ENCODE measurements at places on chromosomes 7 and 10.

- DNase-seq: no peak
These were observed at the start of gene PIK3CG for GRCh38 chr7:106865130-106866041. PIK3CG (plus strand) TSS chr7:106865282; CDS start chr7:106867562, 2,280 bp downstream.

DNA sequence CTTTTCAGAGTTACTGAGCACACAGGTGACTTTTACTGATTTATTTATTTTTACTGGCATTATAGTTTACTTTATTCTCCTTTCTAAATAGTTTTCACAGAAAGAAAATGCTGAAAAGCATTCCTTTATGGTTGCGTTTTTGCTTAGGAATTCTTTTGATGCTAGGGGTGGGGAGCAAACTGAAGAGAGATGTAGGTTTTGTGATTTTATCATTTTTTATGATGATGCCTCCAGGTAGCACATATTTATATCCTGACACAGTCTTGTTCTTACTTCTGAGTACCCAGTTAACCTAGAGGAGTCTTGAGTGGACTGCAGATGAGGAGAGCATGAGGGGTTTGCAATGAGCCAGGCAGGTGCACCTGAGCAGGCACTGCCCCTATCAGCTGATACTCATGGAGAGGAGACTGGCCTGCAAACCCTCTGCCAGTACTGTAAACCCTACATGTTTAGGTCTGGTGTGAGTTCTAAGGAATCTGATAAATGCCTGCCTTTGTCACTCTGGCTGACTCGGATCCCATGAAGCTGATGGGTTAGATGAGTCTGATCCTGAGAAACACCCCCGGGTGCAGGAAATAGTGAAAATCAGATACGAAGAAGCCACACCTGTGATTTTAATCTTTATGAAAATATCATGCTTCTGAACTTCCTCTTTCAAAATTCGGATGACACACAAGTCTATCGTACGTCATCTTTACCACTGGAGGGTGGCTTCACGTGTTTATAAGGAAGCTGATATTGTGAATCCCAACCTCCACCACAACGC is 302.9 kb downstream of the WDR37 start:
- DNase-seq: no peak

DNA sequence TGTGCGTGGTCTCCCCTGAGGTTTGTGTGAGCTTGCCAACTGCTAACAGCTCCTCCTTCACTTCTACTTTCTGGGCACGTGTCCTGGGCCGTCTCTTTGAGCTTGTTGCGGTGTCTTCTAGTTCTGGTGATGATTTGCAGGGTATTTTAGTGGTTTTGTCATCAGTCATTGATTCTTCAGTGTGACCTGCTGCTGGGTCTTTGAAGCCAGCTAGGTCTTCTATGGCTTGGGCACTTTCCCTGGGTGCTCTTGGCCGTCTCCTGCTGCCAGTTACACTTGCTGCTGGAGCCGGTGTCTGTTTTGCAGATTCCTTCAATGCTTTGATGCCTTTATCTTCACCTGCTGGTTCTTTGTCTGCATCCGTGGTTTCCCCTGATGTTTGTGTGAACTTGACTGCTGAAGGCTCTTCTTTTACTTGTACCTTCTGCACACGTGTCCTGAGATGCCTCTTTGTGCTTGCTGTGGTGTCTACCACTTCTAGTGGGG is 23.0 kb downstream of the MKI67 start:
- DNase-seq: no peak

DNA sequence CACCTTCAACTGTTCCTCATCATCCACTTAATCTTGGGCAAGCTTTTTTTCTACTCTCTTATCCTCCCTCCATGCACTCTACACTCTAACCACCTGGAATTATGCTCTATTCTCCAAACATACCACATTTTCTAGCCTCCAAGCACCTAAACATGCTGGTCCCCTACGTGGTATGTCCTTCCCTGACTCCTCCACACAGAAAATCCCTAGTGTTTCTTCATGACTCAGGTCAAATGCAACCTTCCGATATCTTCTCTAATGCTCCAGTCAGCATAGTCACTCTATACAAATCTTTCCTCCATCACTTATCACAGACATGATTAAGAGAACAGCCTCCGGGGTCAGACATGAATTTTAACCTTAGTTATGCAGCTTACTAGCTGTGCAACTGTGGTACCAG is 68.8 kb downstream of the ARMH3 start:
- peak; percentile 1 for DNase-seq

- no peak for DNase-seq
These were observed 99.0 kb upstream of the ITGB1 start for GRCh38 chr10:33056828-33057596.

GRCh38 chr7:24833549-24833948 is 76.3 kb upstream of the GSDME start:
- DNase-seq: no peak

DNA sequence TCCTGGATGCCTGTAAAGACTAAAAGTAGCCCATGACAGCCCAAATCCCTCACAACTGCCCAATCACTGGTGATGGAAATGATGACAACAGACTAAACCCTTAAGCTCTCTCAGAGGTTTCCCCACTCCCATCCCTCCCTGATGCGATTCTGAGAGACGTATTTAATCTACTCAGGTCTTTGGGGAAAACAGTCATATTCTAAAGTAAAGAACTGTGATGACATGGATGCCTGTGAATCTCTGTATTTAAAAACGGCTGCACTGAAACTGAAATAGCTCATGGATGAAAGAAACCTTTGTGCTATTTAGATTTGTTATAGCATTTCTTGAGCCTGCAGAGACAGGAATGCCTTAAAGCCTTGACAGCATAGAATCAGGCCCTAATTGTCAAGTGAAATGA is 28.5 kb downstream of the VPS41 start:
- no peak for DNase-seq

- DNase-seq: no peak
These were observed 640.0 kb downstream of the SH2D4B start for GRCh38 chr10:81177651-81178244.

- DNase-seq: no peak
These were observed 72.2 kb upstream of the RHEB start for GRCh38 chr7:151591866-151592265.

GRCh38 chr10:113187063-113187777 is 237.2 kb downstream of the TCF7L2 start:
- DNase-seq: no peak

DNA sequence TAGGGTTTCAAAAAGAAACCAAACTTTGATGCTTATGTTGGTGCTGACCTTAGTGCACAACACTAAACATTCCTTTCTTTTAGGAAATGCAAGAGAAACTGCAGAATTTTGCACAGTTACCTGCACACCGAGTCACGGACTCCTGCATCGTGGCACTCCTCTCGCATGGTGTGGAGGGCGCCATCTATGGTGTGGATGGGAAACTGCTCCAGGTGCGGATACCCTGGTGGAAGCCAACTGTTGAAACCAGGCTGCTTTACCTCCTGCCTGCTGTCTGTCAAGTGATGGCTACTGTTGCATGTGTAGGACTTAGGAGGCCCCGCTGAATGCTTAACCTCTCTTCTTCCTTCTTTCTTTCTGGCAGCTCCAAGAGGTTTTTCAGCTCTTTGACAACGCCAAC is 11.7 kb downstream of the CASP2 start:
- no peak for DNase-seq

DNA sequence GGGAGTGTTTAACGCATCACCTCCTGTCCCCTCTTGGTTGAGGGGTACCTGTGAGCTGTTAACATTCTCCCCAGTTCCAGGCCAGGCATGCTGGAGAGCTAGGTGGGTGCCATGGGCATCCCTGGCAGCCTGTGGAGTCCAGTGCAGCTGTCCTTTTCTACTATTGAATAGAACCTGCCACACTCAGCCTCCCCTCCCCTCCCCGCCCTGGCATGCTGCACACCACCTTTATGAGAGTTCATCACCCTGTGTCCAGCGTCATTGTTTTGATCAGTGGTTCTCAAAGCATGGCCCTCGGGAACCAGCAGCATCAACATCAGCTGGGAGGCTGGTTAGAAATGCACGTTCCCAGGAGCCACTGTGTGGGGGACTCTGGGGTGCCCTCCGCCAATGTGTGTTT is 157.3 kb upstream of the PRR15 start:
- DNase-seq: no peak

GRCh38 chr7:138713191-138713590 is 12.0 kb upstream of the SVOPL start:
- DNase-seq: no peak

DNA sequence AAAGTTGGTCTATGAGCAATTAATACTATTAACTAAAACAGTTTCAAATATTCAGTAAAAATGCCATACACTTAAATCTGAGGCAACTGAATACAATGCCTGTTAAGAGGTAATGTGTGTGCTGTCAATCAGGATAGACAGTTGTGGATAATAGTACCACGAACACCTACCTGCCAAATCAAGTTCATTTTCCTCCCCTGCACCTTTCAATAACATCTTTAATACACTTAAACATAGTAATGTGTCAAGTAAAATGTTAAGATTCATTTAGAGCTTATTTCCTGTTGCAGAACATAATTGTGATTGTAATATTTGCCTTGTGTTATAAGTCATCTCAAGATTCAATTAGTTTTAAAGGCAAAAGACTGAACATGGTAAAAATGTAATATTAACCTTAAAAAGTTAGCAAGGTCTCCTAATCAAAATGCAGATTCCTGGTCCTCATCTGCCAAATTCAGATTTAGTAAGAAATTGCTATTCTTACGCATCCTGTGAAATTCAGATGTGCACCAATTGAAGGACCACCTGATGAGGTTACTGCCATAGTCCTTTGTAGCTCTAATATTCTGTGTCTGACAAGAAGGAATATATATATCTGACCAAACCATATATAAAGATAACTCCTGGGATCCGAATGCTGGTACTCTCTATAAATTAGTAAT is 37.1 kb downstream of the COL1A2 start:
- no peak for DNase-seq

- no peak for DNase-seq
These were observed 37.0 kb upstream of the MINDY3 start for GRCh38 chr10:15897287-15897686.

GRCh38 chr7:78261739-78262138 is 463.2 kb downstream of the PHTF2 start:
- no peak for DNase-seq

DNA sequence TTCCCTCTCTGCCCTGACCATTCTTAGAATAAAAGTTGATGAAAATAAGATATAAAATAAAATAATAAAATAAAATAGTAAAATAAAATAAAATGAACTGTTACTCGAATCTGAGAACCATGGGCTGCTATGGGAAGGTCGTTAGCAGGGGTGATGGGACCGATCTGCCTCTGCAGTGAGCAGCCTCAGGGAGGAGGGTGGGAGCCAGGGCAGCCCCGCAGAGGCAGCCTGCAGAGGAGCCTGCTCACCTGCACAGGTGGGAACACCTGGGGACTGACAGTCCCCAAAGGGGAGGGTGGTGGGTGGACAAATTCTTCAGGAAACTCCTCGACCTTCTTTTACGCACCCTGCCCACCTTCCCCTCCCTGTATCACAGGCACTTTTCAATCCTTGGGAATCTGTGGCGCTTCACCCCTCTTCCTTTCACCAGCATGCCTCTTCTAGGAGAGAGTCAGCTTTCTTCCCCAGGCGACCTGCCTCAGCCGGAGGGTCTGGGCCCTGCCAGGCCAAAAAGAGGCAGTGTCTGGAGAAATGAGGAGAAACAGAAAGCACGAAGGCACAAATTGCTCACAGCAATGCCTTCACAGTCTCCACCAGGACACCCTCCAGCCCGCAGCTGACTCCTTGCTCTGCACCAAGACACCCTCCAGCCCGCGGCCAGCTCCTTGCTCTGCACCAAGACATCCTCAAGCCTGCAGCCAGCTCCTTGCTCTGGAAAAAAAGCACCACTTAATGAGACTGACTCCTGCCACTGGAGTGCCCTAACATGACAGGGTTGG is 368.4 kb upstream of the SHH start:
- no peak for DNase-seq

DNA sequence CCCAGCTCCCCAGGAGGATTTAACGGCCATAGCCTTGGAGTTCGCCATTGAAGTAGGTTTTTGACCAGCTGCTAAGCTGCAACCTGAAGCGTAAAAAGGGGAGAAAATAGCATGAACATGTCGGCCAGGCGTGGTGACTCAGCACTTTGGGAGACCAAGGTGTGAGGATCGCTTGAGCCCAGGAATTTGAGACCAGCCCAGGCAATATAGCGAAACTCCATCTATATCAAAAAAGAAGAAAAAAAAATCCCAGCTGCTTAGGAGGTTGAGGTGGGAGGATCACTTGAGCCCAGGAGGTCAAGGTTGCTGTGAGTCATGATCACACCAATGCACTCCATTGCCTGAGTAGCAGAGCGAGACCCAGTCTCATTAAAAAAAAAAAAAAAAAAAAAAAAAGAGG is 32.2 kb upstream of the MCU start:
- DNase-seq: no peak

DNA sequence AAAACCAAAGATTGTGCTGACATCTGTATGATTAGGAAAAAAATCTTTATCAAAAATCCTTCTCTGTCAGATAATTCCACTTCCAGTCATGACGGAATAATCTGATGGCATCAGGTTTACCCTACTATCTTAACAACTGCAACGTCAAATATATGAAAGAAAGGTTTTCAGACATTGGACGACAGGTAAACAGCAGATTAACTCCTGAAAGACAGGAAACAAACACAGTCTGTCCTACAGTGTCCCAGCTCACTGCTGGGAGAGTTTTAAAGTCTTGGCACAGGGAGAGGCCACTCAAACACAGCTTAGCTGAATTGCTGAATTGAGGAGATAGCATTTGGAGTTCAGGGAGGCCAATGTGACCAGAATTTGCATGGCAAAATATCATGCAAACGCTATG is 186.3 kb upstream of the KCTD7 start:
- DNase-seq: no peak

GRCh38 chr7:96637522-96637921 is 72.1 kb downstream of the SEM1 start:
- DNase-seq: no peak

GRCh38 chr7:90274161-90274560 is 29.2 kb downstream of the CFAP69 start:
- no peak for DNase-seq

All from DMS79 (cell line).